ENCODE measurements at places on chromosomes 6 and 20. TPM values are rescaled to one million over a fixed set of nuclear protein-coding genes. Genes with fewer than 3 reads are reported as not detected.

Gene PGC
- not detected for total RNA-seq

GRCh38 chr20:50304501-50304856 is 113.8 kb downstream of the CEBPB start:
- DNase-seq, result peak; percentile 73

DNA sequence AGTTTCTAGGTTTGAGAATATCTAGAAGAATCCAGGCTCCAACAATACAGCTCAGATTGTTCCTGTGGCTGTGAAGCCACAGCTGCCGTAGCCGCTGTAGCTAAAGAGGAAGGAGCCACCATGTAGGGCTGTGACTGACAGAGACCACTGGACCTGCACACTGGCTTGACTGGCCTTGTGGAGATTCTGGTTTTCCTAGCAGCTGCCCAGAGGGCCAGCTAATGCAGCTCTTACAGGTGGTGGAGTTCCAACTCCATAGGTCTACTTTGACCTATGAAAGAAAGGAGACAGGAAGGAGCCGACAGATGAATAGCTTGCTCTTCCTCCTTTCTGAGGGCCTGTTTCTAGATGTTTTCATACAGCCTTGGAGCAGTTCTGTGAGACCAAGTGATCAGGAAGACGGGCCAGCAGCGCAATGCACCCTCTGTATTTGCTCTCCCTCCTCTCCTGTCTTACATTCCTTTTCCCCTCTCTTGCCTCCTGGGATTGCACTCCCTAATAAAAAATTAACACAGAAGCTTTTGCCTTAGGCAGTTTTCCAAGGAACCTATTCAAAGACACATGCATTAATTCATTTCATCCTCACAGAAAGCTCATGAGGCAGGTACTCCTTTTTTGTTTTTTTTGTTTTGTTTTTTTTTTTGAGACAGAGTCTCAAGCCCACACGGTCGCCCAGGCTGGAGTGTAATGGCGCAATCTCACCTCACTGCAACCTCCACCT is 51.8 kb upstream of the MYB start:
- DNase-seq, result no peak

DNA sequence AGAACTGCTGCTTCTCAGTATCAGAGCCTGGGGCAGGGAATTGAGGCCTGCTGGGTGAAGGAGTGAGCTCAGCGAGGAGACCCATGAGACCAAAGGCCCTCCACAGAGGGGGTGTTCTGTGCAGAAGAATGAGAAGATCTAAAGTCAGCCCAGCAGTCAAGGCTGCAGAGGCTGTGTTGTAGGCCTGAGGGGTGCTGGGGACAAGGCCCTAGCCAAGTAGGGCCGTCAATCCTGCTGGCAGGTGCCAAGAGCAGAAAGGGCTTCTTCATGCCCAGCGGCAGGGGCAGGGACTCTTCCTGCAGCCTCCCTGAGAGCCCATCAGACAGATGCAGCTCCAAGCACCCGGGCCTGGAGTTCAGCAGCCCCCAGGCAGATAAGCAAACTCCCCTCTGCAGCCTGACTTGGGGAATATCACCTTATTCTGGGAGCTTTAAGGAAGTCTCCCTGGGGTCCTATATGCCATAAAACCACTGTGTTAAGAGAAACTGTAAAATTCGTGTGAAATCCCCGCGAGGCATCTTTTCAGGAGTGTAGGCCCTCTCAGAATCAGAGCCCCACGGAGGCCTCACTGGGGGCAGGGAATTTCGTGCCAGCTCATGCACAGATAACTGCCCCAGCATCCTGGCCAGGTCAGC is 9.0 kb downstream of the CCDC167 start:
- peak; percentile 86 for DNase-seq

All from osteoblast (primary cell).